ENCODE measurements at places on chromosomes 2 and 18.

GRCh38 chr2:20696366-20696765 lies 29.4 kb downstream of the GDF7 start:
- no peak for DNase-seq

GRCh38 chr2:10080536-10081304 lies 509 bp upstream of the CYS1 start:
- no peak for DNase-seq

DNA sequence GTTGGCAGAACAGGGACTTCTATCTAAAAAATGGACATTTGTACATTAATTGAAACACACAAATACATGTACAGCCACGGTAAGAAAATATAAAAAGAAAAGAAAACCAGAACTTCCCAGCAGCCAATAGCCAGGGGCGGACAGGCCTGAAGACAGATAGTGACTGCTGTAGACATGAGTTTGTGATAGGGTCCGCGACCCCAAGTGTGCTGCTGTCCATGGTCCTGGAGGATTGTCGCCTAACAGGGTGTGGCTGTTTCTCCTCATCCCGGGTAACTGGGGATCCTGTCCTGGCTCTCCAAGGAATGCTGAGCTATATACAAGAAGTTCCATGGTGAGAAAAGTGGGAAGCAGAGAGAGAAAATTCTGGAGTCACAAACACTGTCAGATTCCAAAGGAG lies 266.5 kb upstream of the SALL3 start:
- no peak for DNase-seq

DNA sequence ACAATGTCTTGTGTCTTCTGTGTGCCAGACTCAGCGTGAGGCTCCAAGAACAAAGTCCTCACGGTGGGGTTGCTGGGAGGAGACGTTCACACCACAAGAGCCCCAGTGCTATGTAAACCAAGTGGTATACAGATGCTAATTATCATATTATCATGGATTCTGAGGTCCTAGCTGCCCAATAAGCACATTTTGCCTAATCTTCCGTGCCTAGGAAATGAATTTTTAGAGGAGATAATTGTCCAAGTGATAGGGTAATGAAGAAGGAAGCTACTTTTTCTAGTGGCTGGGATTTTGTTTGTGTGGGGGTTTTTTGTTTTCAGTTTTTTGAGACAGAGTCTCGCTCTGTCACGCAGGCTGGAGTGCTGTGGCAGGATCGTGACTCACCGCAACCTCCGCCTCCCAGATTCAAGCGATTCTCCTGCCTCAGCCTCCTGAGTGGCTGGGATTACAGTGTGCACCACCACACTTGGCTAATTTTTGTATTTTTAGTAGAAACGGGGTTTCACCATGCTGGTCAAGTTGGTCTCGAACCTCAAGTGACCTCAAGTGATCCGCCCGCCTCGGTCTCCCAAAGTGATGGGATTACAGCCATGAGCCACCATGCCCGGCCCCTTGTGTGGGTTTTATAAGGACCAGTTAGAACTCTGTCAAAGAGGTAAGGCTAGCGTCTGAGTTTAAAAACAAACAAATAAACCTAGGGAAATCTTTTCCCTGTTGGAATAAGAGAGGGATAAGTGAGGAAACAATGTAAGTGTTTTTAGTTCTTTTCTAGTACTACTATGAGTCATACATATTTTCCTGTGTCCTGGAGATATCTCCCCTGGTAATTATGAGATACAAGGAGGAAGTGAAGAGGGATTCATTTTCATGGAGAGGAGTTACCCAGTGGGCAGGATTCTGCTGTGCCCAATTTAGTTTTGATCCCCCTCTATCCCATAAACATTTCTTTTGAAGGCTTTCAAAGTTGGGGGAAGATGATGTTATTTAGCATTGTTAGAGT lies 9.5 kb upstream of the SMAD7 start:
- no peak for DNase-seq

DNA sequence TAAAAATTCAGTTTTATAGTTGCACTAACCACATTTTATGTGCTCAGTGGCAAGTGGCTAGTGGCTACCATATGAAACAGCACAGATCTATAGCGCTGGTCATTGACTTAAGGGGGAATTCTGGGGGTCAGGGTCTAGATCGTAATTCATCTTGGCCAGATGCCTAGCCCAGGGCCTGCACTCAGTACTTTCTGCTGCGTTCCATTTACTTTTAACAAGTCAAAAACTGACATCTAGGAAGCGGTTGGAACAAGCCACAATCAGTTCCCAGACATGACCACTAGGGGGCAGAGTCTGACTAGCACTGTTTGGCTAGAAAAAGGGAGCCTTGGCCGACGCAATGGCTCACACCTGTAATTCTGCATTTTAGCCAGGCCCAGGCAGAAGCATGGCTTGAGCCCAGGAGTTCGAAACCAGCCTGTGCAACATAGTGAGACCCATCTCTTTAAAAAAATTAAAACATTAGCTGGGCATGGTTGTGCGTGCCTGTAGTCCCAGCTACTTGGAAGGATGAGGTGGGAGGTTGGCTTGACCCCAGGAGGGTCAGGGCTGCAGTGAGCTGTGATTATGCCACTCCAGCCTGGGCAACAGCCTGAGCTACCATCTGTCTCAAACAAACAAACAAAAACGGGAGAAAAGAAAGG lies 9.0 kb upstream of the TMBIM1 start:
- DNase-seq: peak; percentile 43

DNA sequence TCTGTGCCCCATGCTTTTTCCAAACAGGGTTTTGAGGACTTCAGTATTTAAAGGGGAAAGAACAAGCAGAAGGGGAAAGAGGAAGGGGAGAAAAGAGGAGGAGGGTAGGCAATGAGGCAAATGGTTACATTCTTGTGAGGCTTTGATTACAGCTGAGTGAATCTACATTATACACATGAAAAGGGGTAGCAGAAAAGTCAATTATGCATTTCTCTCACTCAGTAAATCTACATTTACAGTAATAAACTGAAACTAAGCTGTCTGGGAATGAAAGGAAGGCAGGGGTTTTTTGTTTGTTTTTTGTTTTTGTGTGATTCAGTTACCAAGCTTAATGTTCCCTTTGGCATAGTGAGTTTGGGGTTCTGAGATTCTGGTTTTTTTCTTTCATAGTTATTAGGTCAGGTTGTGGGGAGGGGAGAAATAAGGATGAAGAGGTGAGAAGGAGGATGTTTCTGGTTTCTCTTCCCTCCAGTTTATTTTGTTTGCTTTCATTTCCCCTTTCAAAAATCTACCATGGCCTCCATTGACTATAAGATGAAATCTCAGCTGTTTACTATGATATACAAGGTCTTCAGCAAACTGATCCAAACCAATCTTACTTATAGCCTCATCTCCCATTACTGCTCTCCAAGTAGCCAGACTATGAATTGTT lies 18.7 kb downstream of the C18orf63 start:
- no peak for DNase-seq

- no peak for DNase-seq
Observed at GRCh38 chr2:152466041-152466440, 131.1 kb downstream of the FMNL2 start.

DNA sequence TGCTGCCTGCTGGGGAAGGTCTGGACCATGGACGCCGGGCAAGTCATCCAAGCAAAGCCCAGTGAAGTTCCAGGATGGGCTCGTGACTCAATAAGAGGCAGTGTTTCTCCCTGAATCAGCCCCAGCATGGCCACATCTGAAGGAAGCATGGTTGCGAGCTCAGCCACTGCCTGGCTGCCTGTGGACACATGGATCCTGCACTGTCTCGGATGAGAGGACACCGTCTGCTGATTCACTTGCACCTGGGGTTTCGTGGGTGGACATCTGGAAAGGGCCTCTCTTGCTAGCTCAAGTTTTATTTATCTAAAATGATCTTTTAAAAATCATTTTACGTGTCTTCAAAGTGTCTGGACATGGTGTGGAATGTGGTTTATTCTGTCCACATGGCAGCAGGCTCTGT lies 224.8 kb upstream of the FN1 start:
- DNase-seq: no peak

- DNase-seq: no peak
Observed at GRCh38 chr18:32803568-32803967, 30.7 kb upstream of the KLHL14 start.

GRCh38 chr2:211132573-211132972 lies 576.2 kb downstream of the CPS1 start:
- no peak for DNase-seq

DNA sequence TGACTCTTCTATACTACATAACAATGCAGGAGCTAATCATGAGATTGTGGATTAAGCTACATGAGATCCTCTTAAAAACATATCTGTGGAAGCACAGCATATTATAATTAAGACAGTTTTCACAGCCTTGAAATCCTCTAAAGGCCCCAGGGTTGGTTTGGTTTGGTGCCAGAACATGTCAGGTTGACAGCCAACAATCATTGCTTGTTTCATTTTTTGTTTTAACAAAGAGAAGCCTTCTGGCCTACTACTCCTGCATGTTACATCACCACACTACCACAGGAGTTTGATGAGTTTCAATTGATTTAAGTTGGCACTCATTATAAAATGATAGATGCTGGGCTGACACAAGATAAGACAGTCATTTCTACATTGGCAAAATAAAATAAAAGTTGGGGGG lies 255.9 kb upstream of the ERBB4 start:
- DNase-seq: no peak

- DNase-seq: no peak
Observed at GRCh38 chr2:147589127-147589526, 255.7 kb upstream of the ACVR2A start.

GRCh38 chr2:1140389-1141003 lies 189.8 kb downstream of the SNTG2 start:
- no peak for DNase-seq

GRCh38 chr2:217090024-217090473 lies 230.2 kb upstream of the TNP1 start:
- no peak for DNase-seq

DNA sequence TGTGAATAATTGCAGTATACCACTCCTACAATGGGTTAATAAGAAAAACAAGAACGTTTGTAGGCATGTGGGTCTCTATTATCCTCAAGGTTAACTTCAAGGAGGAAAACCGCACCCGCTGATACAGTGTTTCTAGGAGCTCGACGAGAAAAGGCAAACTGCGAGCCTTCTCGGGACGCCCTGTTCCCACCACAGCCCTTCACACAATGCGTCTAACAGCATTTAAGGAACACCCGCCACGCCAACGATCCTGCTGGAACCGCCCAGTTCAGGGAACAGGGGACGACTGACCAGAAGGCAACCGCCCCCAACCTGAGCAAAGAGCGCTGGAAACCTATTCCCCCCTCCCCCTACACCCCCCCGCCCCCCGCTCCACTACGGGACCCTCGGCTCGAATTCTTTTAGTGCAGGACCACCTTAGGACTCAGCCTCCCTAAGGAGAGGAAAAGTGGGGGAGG lies 710 bp upstream of the TMSB10 start:
- DNase-seq: no peak
